ENCODE measurements at places on chromosomes 7 and 10.

GRCh38 chr10:11074536-11075267, 57.0 kb downstream of the CELF2 start:
- no peak for DNase-seq

DNA sequence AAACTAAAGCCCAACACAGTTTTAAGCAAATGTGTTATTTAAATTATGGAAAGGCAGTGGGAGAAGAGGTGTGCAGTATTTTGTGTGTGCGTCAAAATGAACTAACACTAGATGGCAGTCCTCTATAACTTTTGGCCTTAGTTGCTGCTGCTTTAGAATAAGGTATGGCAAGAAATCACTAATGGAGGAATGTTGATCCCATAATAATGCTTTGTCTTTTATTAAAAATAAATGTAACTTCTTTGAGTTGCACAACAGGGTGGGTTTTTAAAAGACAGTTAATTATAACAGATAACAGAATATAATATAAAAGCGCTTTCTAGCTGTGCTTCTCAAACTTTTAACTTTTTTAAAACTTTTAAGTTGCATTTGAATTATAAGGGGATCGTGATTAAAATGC, 56.4 kb downstream of the BBS9 start:
- DNase-seq: peak; percentile 75

DNA sequence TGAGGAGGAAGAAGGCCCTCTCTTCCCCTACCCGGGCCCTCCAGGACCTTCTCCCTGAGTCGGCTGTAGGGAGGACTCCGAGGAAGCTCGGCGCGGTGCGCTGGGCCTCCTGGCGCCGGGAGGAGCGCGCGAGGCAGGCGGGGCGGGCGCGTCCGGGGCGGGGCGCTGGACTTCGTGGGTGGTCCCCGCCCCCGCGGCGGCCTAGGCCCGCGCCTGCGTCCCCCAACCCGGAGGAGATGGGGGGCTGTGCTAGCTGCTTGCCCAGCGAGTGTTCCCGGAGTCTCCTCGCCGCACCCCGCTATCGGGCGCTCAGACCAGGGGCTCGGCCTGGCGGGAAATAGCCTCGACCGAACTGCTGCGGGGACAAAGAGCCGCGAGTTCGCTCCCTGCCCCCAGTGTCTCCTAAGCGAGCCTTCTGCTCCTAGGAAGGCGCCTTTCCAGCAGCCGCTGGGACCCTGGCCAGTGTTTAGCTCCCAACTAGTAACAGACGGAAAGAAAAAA, 19.2 kb upstream of the SMO start:
- DNase-seq: no peak

- peak; percentile 5 for DNase-seq
These were observed 1.0 kb downstream of the ACSL5 start for GRCh38 chr10:112374724-112375541.

DNA sequence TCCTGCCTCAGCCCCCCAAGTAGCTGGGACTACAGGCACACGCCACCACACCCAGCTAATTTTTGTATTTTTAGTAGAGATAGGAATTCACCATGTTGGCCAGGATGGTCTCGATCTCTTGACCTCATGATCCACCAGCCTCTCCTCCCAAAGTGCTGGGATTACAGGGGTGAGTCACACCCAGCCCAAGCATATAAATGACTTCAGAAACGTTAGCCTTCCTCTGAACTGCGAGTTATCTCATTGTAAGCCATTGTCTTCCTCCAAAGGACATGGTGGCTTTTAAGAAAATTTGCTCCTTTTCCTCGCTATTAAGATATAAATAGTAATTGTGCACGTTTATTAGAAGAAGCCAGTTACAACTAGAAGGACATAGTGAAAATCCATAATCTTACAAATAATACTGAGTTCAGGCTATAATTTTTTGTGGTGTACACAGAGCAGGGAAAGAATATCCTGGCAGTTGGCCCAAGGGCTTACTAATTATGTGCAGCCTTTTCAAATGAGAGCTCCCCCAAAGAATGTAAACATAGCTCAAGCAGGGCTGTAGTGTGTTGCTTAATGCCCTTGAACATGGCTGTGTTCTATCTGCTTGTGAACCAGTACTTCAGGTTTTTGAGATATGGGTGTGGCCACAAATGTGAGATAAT, 495.8 kb downstream of the PARD3 start:
- peak; percentile 58 for DNase-seq

GRCh38 chr7:45874408-45875131, 1.7 kb upstream of the CCDC201 start:
- no peak for DNase-seq

GRCh38 chr7:73487486-73487885, 34.6 kb downstream of the BAZ1B start:
- DNase-seq: no peak

- DNase-seq: no peak
These were observed 940 bp downstream of the NSMCE4A start for GRCh38 chr10:121974019-121974534.

DNA sequence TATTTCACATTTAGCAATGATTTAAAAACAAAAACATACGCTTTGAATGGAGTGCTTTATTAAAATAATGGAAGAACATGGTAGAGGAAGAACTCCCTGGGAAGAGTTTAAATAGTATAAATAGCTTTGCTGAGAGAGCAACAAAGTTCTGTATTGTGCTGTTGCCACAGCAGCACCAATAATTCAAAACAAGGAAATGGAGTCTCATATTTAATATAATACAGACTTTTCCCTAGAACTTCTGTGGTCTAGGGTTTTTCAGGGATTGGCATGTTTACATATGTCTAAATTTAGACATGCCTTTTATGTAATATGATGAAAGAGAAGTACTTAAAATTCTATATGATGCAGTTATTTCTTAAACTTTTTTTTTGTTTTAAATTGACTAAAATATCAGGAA, 217.2 kb upstream of the HDAC9 start:
- DNase-seq: no peak
